ENCODE measurements at places on chromosomes 2 and 18.

DNA sequence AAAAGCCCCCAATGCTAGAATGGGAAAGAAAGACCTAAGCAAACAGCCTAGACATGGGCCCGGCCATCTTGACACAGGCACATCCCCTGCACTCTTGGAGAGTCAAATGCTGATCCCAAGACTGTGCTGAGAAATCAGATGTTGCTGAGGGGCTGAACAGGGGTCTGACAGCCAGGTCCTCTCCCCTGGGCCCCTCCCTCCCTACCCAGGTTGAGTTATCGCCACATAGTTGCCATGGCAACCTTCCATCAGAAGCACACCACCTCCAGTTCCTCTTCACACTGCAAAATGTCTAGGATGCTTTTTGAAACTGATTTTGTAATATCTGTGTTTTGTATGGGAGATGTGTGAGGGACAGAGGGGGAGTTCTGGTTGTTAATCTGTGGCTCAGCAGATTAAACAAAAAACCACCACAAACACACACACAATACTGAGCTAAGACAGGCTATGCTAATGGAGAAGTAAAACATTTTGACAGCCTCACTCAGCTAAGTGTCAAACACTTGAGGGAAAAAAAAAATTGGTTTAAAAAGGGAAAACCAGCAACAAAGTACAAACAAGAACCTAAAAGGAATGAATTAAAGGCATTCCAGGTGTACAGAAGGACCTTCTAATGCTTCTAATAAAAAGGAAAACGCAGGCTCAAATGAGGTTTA is 88.2 kb downstream of the TMEM163 start:
- no peak for DNase-seq

GRCh38 chr18:68445136-68445535 is 269.8 kb downstream of the TMX3 start:
- no peak for DNase-seq

GRCh38 chr18:63619661-63620060 is 24.4 kb downstream of the SERPINB4 start:
- no peak for DNase-seq

DNA sequence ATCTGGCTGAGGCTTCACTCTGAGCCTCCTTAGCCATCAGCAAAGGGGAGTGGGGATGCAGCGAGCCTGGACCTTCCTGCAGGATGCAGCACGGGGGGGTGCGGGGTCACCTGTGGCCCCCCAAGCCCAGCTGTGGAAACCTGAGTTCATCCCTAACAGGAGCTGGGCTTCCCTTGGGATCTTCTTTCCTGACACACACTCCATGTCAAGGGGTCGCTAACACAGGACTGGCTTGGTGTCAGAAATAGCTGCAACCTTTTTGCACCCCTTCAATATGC is 174.7 kb downstream of the RTP5 start:
- no peak for DNase-seq

DNA sequence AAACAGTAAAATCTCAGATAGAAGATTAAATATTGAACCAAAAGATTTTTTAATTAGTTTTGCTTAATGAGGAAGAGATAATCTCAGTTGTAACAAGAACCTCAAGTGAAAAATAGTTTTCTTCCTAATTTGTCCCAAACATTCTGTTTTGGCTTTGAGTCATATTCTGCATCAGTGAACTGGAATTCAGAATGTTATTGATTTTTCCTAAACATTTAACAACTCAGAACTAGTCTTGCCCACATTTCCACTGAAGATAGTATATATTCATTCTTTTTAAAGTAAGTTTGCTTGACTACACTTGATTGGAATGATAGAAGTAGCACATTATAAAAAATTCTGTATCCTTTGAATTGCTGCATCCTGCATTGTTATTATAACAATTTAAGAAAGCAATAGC is 85.7 kb upstream of the UGP2 start:
- peak; percentile 67 for DNase-seq

DNA sequence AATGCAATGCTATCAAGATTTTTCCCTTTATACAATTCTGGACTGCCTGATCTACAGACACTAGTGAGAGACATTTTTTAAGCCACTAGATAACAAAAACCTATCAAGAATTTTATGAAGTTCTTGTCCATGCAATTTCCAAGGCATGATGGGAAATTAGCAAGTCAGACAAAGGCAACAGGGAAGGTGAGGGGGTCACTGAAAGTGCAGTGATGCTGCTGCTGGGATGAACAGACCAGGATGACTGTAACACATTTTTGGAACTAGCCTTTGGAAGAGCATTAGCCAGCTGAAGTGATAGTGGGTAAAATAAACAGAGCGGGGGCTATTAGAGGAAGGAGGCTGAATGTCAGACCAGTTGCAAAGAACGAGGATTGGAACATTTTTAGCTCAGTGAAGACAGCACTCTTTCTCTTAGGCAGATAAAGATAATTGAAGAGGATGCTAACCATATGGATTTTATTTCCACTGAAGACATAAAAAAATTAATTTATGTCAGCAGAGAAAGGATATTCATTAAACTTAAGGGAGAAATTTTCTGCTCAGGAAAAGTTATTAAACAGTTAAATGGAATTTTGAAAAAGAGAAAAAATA is 17.9 kb downstream of the NRXN1 start:
- no peak for DNase-seq

GRCh38 chr18:905948-906415 is 1.3 kb downstream of the ADCYAP1 start:
- DNase-seq, result no peak

DNA sequence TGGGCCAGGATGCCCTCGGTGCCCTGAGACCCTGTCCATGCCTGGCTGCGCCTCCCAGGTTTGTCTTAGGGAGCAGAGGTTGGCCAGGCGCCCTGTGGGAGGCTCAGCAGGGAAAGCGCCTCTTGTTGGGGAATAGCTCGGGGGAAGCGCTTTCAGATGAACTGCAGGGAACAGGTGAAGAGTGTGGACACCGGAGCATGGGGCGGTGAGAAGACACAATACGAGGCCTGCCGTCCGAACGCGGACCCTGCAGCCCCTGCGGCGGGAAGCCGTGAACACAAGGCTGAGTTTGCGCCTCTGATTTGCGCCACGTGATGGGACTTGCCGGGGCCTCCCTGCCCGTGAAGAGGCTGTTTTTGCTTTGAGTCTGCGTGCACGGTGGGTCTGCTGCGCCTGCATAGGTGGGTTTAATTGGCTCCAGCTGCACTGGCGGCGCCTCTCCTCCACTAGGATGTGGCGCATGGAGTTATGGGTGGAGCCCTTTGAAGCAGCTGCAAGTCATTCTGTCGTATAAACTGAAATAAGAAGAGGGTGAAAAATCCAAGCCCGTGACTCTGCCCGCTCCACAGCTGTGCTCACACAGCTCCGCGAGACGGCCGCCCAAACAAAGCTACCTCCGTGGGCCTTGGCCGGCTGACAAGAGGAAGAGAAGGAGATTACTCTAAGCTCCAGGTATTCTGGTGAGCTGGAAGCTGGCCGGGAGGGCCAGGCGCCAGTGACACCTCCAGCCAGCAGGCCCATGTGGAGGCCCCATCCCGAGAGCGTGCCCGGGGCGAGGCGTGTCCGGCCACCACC is 103.5 kb upstream of the CTDP1 start:
- DNase-seq, result no peak

GRCh38 chr2:61044636-61045035 is 21.0 kb upstream of the SANBR start:
- DNase-seq, result no peak

DNA sequence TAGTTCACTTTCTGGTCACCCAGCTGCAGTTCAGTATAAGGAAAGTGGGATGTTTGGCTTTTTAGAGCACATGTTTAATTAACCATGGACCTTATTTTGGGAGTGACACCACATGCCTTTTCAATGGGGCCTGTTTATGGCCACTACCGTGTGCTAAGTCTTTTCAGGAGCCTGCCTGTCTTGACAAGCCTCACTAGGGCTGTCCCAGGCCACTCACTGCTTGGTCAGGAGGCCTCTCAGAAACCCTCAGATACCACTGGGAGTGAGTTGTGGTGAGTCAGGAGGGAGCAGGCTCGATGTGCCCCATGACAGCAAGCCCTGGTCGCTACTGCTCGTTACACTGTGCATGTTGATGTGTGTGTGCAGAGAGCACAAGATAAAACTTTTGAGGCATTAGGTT is 123.0 kb downstream of the MAP4K4 start:
- peak; percentile 86 for DNase-seq

- DNase-seq, result no peak
These were observed 73.1 kb downstream of the HDAC4 start for GRCh38 chr2:239327536-239328350.

DNA sequence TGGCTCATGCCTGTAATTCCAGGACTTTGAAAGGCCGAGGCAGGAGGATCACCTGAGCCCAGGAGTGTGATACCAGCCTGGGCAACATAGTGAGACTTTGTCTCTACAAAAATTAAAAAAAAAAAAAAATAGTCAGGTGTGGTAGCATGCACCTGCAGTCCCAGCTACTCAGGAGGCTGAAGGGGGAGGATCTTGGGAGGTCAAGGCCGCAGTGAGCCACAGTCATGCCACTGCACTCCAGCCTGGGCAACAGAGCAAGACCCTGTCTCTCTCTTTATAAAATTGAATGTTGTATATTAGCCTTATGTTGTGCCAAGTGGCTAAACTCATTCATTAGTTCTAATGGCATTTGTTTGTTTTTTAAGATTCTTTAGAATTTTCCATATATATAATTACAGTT is 207.7 kb upstream of the COPS8 start:
- DNase-seq, result no peak

GRCh38 chr2:136809998-136810397 is 44.7 kb downstream of the THSD7B start:
- no peak for DNase-seq

GRCh38 chr18:24875286-24875685 is 414.8 kb downstream of the HRH4 start:
- DNase-seq, result no peak

GRCh38 chr18:61891894-61892293 is 913 bp downstream of the RNF152 start:
- DNase-seq, result no peak

- DNase-seq, result peak; percentile 4
These were observed 622 bp downstream of the LRP2 start for GRCh38 chr2:169361706-169362117.

DNA sequence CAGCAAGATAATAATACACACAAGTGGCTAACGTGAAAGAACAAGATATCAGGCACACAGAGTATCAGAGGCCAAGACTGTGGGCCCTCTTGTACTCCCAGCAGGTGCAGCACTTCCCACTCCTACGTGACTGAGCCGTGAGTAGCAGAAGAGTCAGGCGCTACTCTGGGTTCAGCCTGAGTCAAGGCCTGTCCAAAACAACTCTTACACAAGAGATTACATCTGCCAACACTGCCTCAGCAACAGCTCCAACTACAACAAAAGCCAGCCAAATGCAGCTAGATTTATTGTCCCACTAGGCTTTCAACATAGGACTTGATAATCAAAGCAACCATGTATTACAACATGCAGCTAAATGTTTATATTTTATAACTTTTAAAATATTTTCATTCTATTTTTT is 56.2 kb downstream of the ITSN2 start:
- no peak for DNase-seq

- DNase-seq, result no peak
These were observed 119.2 kb downstream of the CYP26B1 start for GRCh38 chr2:72028351-72028995.

GRCh38 chr18:77619525-77619924 is 369.9 kb downstream of the GALR1 start:
- no peak for DNase-seq

GRCh38 chr2:186968277-186968676 is 119.3 kb upstream of the ZSWIM2 start:
- no peak for DNase-seq

GRCh38 chr2:189536830-189537229 is 43.8 kb downstream of the SLC40A1 start:
- DNase-seq, result no peak

- no peak for DNase-seq
These were observed 101.1 kb downstream of the SH3YL1 start for GRCh38 chr2:162473-163382.

- no peak for DNase-seq
These were observed 87.1 kb downstream of the C1QL2 start for GRCh38 chr2:119071476-119071875.

DNA sequence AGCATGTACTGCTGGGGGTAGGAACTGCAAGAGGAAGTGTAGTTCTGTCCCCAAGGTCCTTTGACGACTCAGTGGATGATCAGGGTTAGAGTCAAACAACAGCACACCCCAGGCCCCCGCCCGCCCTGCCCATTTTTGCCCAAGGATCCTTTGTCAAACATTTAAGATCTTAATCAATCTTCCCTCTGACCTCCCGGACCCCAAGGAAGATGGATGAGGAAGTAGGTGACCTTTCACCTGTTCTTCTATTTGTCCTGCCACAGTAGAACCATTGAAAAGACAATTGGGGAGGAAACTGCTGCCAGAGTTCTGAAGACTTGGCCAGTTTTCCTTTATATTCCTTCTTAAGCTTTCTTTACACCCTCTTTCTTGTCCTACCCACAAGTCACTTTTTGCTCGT is 12.1 kb downstream of the EPHA4 start:
- DNase-seq, result no peak

GRCh38 chr2:47297767-47298425 is 105.1 kb upstream of the MSH2 start:
- no peak for DNase-seq

GRCh38 chr2:235940330-235940729 is 227.9 kb downstream of the GBX2 start:
- DNase-seq, result peak; percentile 81

- no peak for DNase-seq
These were observed 38.3 kb downstream of the DSEL start for GRCh38 chr18:67478249-67478648.

DNA sequence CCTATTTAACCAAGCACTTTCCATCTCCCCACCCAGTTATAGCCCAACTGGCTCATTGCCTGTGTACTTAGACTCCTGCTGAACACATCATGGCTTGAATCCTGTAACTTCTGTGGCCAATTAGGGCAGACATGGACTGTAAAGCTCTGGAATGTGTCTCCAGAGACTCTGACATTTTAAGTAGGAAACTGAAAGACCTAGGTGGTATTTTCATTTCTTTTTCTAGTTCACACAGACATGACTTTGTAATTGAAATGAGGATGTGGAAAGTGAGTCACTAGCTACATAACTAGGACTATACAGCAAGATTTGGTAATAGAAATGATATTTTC is 12.2 kb downstream of the DOK1 start:
- DNase-seq, result peak; percentile 93

- DNase-seq, result peak; percentile 75
These were observed 26.1 kb downstream of the CDC42EP3 start for GRCh38 chr2:37645362-37645761.

GRCh38 chr2:234691214-234691575 is 194.3 kb upstream of the ARL4C start:
- no peak for DNase-seq
